ENCODE measurements at places on chromosomes 2 and 18.

DNA sequence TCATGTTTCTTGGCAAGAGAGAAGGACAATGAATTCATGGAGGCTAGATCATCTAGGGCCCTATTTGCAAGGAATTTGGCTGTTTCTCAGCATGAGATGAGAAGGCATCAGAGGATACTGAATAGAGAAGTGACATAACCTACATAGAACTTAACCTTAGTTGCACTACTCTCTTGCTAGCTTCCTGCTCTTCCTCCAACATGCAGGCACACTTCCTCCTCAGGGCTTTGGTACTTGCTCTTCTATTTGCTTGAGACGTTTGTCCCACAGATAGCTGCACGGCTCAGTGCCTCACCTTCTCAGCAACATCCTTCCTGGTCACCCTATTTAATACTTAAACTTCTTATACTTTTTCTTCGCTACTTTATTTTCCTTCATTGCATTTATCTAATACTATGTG, 20.0 kb upstream of the LANCL1 start:
- DNase-seq, result no peak

GRCh38 chr2:109257653-109258052, 128.6 kb downstream of the SH3RF3 start:
- no peak for DNase-seq

GRCh38 chr18:58844871-58845270, 19.8 kb upstream of the ZNF532 start:
- DNase-seq, result no peak

DNA sequence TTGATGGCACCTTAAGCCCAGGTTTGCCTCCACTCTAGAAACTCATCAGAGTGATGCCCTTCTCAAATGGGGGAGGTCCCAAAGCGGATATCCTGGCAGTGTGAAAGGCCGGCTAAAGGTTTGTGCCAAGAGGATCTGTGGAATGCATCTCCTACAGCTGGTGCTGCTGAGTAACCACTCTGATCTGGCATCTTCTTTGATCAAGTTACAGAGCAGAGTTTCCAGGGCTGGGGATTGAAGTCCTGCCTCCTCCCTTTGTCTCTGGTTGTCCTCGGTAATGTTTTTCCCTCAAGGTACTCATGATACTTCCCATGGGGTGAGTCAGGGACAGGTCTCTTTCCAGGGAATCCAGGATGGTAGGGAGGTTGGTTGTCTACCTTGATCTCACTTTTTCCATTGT, 24.6 kb downstream of the PRKRA start:
- DNase-seq, result no peak

DNA sequence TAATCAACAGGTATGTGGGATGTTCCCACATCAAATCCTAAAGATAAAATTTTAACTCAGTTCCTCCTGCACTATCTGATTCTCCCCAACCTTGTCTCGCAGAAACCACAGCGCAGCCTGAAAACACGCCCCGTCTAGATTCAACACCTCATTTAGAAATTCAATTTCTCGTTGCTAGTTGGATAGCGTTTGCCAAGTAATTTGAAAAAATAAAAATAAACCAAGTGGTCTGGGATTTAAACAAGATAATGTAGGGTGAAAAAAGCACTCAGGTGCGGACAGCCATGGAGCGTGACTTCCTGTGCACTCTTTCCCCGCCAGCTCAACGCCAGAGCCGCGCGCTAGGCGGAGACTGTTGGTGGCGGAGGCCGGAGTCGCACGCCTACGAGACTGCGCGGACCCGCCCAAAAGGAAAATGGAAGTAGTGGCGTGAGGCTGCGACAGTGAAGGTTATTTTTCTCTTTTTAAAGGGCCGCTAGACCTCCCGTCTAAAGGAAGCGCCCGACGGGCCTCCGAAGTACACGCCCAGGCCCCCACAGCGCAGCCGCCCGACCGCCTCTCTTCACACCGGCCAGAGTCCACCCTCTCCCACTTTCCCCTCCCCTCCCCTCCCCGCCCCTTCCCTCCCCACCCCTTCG, 615 bp upstream of the CCNT2 start:
- peak; percentile 100 for DNase-seq

- no peak for DNase-seq
Observed at GRCh38 chr2:124286089-124286783, 261.1 kb downstream of the CNTNAP5 start.

DNA sequence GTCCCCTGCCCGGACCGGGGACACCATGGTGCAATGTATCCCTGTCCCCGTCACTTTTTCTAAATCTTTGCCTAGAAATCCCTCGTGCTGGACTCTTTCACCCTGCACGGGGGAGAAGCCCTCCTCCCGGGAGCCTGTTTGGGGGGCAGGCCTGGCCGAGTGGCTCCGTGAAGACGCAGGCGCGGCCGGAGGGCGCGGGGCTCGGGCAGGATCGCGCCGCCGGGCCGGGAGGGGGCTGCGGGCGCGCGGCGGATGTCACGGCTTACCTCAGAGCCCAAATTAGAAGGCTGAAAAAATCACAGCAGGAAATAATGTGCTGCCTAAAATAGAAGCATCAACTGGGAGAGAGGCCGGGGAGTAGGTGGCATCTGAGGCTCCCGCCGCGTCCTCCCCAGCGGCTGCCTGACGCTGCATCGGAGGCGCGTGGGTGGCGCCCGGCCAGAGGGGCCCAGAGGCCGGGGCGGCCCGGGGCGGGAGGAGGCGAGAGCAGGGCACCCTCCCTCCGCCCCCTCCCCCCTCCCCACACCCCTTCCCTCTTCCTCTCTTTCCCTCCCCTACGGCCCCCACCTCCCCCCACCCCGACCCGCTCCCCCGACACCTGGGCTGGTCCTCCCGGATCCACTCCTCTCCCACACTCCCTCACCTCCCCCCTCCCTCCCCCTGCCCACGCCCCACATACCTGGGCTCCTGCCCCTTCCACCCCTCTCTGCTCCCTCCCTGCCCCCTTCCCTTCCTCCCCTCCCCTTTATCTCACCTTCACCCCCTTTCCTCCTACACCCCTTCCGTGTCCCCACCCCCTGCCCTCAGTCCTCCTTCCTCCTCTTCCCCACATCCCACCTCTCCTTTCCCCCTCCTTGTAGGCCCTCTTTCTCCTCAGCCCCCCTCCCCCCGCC, 51.9 kb downstream of the SLC4A1AP start:
- DNase-seq, result peak; percentile 50

- DNase-seq, result no peak
Observed at GRCh38 chr2:85011747-85012146, 40.8 kb downstream of the KCMF1 start.

GRCh38 chr2:118122594-118123281, 34.5 kb downstream of the INSIG2 start:
- no peak for DNase-seq

Data from NCI-H2227 treated with DMSO at 0.1 percent for 48 hours (cell line).